Activated T-cell treated with anti-CD3 and anti-CD28 coated beads, Interleukin-2, amount 50 U/mL, for 4 hours (primary cell): ENCODE measurements at places on chromosomes 1 and 21. TPM values are rescaled to one million over a fixed set of nuclear protein-coding genes. Genes with fewer than 3 reads are reported as not detected.

SLFNL1 gene
- total RNA-seq: 0.05 TPM

CFAP141 gene
- total RNA-seq: not detected

C1orf87 gene
- not detected for total RNA-seq

CFAP107 gene
- not detected for total RNA-seq
